ENCODE measurements at places on chromosomes 11 and 22.

- no peak for DNase-seq
These were observed 1408.4 kb upstream of the TENM4 start for GRCh38 chr11:80849253-80849652.

GRCh38 chr11:30159546-30159945, 71.3 kb upstream of the FSHB start:
- no peak for DNase-seq

DNA sequence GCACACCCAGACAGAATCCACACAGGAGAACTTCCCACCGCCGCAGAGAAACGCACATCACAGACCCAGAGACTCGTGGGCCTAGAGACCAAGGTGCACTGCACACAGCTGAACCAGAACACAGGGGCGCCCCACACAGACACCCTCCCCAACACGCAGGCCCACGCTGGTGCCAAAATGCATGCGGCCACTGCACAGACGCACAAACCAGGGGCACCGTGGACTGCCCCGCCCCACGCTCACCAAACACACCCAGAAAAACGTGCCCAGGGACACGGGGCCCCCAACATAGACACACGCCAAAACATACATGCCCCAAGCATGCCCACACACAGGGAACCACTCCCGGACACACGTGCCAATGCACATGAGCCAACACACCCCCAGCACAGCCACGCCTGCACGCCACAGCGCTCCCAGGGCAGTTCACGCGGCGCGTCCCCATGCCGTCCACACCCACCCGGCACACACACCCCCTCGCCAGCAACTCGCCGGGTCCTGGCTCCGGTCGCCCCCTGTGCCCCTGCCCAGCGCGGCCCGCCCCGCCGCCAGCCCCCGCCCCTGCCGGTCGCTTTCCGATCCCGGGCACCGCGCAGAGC, 7.8 kb downstream of the ELFN2 start:
- DNase-seq: no peak

DNA sequence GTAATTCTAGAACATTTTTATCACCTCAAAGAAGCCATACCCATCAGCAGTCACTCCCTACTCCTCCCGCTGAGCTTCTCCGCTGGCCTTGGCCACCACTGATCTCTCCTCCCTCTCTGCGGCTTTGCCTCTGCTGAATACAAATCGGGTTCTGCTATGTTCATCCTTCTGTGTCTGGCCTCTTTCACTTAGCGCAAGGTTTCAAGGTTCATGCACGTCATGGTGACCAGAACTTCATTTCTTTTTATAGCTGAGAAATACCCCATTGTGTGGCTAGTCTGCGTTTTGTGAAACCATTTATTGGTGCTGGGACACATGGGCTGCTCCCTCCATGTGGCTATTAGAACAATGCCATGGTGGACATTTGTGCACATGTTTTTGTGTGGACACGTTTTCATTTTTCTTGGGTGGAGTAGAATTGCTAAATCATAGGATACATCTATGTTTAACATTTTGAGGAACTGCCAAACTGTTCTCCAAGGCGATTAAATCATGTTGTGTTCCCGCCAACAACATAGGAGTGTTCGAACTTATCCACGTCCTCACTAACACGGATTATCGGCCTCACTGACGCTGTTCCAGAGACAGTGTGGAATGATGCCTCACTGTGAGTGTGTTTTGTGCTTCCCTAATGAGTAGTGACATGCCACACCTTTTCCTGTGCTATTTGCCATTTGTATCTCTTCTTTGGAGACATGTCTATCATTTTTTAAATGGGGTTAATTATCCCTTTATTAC, 24.2 kb upstream of the KRTAP5-6 start:
- DNase-seq: no peak

DNA sequence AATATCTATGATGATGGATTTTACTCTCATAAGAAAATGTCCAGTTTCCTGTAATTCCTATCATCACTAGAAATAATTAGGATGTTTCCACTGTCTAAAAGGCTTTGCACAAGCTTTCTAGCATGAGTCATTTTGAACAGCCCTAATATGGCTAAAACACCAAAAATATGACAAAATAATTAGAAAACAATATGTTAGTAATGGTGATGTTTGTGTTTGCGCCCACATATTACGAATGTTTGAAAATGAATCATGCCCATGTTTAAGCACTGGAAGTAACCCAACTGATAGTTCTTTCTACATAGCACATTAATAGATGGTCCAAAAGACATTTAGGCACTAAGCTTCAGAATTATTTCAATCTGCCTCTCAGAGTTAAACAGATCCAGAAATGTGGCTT, 96.0 kb downstream of the TRPC6 start:
- no peak for DNase-seq

- DNase-seq: no peak
These were observed 116.8 kb downstream of the ZBTB16 start for GRCh38 chr11:114176321-114176720.

- DNase-seq: no peak
These were observed 186.5 kb downstream of the SHANK2 start for GRCh38 chr11:71065841-71066240.

DNA sequence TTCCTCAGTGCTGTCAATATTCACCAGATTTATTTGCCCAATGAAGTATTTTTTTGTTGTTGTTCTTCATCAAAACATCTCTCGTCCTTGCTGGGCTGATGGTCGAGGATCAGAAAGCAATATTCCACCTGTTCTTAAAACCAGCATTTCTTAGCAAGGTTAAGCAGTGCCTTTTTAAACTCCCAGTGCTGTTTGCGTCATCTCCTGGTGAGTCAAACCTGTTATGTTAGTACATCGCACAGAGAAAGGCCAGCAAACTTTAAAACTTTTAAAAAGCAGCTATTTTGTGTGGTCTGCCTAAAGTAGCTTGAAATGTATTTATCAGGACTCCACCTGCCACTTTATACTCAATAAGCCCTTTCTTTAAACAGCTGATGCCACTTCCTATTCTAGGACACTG, 802.0 kb downstream of the KCNA4 start:
- no peak for DNase-seq

DNA sequence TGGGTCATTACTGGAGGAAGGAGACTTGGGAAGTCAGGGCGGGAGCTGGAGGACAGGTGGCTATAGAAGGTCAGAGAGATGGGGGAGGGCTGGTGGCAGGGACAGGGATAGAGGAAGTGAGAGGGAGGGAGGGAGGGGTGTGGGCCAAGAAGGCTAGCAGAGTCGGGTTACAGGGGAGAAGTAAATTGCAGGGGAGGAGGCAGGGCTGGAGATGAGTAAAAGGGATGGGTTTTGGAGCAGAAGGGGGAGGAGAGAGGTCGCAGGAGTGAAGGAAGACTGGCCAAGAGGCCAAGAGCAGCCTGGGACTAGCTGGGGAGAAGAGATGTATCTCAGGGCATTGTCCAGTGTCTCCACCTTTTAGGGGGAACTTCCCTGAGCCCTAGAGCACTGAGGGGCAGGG, 33.0 kb downstream of the LRRC10B start:
- no peak for DNase-seq

- DNase-seq: no peak
These were observed 19.5 kb downstream of the WNT11 start for GRCh38 chr11:76186776-76187279.

DNA sequence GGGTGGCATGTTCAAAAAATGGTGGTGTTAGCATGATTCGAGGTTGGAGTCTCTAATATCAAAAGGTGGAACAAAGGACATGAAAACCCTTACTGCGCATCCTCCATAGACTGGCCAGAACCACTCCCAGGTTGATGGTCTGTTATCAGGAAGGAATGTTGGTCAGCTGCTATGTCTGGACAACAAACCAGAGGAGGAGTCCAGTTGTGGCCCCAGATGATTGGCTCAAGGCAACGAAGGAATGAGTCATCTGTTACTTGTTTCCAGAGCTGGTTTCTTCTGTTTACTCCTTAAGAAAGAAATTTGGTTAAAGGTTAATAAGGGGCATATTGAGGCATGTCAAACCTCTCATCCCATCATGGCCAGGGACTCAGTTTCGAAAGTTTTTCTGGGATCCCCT, 56.8 kb upstream of the GRIA4 start:
- DNase-seq: no peak

DNA sequence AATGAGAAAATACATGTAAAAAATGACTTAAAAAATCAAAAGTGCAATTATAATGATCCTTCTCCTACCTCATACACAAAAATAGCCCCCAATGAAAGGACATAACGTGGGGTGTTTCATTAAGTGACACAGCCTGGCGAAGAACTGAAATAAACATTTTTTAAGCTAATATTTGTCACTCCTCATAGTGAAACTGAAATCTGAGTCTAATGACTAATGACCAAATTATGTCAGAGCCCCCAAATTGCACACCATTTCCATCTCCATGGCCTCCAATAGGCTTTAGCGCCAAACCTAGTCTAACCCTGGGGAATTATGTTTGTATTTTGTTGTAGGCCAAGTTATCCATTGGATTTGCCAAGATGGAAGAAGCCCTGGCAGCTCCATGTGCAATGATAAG, 119.1 kb downstream of the WT1 start:
- no peak for DNase-seq

DNA sequence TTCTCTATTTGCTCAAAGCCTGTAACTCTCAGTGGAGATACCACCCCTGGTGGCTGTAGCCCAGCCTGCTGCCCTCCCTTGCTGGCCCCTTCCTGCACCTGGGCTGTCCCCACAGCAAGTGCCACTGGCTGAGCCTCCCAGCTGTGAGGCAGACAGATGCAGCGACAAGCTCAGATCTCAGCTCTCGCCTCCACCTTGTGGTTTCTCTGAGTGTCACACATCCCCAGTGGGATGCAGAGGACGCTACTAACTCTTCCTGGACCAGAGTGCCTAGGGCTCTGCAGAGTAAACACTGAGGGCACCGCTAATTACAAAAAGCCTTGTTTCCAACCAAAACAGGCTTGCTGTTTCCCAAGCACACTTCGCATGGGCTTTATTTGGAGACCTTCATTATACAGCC, 8.9 kb downstream of the YPEL1 start:
- no peak for DNase-seq

DNA sequence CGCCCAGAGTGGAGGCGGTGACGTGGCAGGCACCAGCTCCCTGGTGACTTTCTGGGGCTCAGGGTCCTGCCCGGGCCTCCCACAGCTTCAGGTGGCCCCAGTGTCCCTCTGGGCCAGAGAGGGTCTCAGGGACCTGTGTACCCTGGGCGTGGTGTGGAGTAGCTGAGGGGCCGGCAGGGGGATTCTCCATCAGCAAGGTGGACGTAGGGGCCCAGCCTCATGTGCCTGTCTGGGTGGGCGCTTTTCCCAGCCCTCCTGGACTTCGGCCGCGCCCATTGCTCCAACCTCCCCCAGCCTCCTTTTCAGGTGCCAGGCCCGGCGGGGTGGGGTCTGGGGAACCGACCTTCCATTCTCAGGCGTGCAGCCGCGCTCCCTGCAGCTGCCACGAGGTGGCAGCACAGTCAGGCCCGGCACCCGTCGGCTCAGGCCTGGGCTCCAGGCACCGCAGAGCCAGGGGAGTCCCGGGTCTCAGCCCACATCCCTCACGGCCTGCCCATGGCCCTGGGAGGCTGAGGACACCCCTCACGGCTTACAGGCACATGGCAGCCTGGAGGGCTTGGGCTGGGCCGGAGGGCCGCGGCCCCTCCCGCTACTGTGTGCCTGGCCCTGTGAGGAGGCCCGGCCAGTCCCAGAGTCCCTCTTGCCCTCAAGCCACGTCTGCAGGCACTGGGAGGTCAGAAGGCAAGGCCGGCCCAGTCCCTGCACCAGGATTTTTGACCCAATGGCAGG, 19.9 kb upstream of the MUC5B start:
- peak; percentile 15 for DNase-seq

DNA sequence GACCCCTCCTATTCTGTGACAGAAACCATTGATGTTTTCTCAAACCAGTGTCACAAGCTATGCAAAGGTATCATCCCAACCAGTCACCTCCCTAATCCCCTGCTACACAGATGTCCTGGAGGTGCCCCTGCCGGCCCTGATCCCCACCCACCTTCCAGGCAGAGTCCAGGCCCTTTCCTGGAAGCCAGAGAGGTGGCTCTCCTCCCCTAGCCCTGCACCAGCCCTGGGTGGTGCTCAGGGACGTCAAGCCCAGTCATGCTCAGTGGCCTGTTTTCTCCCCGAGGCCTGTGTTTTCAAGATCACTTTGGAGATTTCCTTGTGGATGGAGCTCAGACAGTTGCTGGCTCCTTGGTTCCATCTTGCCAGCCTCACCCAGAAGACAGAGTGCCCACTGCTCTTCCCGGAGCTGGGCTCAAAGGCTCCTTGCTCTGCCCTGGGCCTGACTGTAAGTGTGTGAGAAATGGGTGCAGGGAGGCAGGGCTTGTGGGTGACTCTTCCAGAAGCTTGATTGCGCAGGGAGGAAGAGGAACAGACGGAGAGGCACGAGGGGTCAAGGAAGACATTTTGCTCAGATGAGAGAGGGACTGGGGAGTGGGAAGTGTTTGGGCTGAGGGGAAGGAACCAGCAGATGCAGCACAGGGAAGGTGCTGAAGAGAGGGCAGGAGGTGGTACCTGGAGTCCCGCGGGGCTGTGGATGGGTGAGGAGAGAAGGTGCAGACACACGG, 11.3 kb downstream of the P2RY6 start:
- no peak for DNase-seq

- no peak for DNase-seq
These were observed 59.7 kb upstream of the CYP2D6 start for GRCh38 chr22:42190274-42190673.

DNA sequence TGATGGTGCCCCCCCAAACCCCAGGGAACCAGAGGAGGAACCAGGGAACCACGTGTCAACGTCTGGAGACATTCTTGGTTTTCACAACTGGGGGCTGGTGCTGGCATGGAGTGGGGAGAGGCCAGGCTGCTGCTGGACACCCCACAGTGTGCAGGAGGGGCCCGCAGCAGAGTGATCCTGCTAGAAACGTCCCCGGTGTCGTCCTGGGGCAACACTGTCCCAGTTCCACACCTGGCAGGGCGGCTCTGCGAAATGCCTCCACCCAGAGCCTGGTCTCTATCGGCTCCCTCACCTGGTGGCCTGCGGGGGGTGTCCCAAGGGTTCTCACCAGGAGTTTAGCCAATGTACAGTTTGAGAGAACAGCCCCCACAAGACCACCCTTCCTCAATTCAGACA, 226.3 kb downstream of the CTTN start:
- no peak for DNase-seq

- no peak for DNase-seq
These were observed 5.8 kb downstream of the UBASH3B start for GRCh38 chr11:122661182-122661945.

DNA sequence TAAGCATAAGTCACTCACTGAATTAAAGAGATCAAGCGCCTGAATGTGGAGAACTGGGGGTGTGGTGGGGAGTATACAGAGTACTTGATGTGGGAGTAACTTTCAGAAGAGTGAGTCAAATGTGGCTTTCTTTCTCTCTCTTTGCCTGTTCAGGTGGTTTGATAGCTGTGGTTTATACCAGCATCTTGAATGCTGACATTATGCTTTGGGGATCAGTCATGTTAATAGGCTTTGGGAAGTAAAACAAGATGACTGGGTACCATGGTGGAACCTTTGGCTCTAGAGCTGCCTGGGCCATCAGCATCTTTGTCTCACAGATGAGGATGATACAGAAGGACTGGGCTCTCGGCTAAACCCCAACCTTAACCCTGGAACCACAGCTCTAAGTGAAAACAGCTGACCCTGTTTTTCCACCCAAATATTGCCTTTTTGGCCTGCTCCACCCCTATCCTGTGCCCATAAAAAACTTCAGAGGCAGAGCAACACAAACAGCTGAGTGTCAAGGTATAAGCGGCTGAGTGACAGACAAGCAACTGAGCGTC, 58.2 kb upstream of the GNAZ start:
- DNase-seq: no peak

GRCh38 chr11:68371171-68372041, 59.0 kb downstream of the LRP5 start:
- DNase-seq: no peak

Data from GDM1 (cell line).